Motor neuron (in vitro differentiated cells): ENCODE measurements at places on chromosomes 3 and 15. TPM values are rescaled to one million over a fixed set of nuclear protein-coding genes. Genes with fewer than 3 reads are reported as not detected.

- no peak for ATAC-seq
Measured at GRCh38 chr15:94445566-94446160, 214.3 kb downstream of the MCTP2 start.

- ATAC-seq = no peak
Measured at GRCh38 chr15:55791551-55792400, 48.8 kb upstream of the PRTG start.

DNA sequence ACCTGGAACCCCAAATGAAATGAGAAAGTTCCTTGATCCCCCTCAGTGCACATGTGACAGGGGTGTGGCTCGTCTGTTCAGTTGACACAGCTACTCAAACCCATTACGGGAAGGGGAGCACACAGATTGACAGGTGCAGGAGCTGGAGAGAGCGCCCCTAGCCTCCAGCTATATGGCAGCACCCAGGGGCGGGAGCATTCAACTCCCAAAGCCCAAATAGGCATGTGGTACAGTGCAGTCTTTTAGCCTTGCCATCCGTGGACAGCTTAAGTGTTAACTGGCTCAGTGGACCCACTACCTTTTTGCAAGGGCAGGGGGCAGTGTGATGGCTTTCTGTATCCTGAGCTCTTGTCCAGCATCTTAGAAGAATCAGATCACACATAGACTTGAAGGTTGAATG lies 1374.2 kb upstream of the ALCAM start:
- ATAC-seq = no peak

The ZMYND10 gene
- total RNA-seq = 3.3 and 5.4 TPM in 2 replicates
